ENCODE measurements at places on chromosomes 1 and 21.

DNA sequence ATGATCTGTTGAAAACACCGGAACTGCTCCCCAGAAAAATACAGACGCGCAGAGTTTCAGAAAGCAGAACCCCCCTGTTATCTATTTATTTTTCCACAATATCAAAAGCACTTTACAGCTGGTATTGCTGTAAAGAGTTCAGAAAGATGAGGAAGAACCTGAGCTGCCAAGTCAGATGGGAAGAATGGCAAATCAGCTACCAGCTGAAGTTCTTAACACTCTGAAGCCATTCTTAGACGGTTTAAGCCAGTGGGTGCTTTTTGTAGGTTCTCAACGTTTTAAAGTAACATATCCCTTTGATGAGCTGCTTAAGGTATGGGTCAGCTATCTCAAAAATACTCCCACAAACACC is 714 bp upstream of the AKIRIN1 start:
- DNase-seq: no peak

DNA sequence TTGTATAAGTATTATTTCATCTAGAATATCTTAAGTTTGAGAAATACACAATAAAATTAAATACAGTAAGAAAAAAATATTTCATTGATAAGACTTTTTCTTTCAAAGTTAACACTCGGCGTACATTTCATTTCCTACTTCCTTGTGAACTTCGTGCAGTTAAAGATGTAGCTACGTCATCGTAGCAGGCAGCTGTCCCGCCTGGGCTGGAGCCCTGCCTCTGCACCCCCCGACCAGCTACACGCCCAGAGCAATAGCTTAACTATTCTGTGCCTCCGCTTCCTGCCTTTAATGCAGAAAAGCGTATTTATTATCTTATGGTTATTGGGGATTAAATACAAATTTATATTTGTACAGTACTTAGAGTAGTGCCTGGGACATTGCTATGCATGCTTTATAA is 53.5 kb downstream of the CLSTN1 start:
- DNase-seq: no peak

DNA sequence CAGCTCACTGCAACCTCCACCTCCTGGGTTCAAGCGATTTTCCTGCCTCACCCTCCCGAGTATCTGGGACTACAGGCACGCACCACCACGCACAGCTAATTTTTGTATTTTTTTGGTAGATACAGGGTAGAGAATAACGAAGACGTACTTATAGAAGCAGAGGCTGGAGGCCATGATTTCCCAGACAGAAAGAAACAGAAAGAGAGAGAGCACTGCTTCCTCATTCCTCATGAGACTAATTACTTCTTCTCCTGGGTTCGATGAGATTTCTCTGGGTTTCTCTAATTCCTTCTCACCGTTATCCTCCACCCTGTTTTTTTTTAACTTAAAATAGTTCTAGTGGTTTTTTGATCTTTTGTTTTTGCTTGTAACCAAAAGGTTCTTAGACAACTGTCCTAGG is 23.4 kb upstream of the PTP4A2 start:
- DNase-seq: peak; percentile 53

DNA sequence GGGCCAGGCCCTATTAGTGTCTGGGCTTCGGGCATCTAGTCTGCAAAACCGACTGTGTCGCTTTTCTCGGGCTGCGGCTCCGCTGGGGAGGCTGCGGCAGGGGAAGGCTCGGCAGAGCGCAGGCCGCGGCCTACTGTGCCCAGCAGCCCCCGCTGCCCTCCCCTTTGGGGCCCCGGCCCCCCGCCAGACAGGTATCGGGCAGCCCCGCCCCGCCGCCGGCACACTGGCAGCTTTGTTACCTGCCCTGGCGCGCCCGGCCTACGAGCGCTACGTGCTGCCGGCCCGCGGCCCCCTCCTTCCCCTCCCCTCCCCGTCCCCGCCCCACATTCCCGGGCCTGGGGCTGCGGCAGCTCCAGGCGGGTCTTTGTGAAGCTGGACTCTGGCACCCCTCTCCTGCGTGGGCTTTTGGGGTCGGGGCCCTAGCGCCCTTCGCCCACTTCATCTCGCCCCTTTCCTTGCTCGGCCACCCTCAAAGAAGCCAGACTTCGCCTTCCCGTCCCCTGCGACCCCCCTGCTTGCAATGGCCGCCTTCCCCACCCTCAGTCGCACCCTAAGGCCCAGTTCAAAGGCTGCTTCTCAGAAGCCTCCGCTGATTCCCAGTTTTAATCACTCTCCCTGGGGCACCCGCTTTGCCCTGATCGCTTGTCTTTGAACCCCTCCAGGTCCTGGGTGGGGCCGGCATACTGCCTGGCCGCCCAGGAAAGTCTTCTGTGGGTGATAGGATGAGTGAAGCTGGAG is 48.9 kb upstream of the SLC2A1 start:
- DNase-seq: no peak

- DNase-seq: no peak
Measured at GRCh38 chr1:44030605-44031251, 534 bp downstream of the SLC6A9 start.

DNA sequence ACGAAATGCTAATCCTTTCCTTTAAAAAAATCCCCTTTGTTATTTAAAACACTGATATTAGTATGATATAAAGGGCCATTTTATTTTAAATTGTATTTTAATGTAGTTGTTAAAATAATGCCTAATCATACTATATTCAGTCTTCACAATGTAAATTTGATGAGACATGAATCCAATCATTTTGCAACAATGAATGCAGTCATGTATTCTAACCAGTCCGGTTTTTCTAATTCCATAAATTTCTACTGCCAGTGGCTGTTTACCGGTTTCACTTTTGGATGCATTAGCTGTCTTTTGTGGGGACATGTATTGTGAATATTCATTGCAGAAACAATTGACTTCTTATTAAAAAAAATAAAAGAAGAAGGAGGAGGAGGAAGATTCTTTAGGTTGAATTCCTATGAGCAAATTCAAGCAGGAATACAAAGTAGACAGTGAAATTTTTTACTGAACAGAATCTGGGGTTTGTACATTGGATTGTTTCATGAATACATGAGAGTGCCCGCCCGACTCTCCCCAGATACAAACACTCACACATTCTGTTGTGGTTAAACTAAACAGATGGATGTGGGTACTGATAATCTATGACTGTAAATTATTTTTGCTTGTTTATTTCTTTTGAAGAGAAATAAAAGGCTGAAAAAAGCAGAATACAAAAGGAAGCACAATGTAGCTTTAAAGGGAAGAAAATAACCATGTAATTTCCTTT is 624.8 kb upstream of the PTBP2 start:
- no peak for DNase-seq

GRCh38 chr1:165841582-165842017 is 14.2 kb downstream of the UCK2 start:
- DNase-seq: no peak

GRCh38 chr1:42765269-42765668 is 1.6 kb downstream of the P3H1 start:
- no peak for DNase-seq

GRCh38 chr1:227895828-227896685 is 51.7 kb downstream of the WNT9A start:
- DNase-seq: no peak

GRCh38 chr1:56378341-56379070 is 200.9 kb downstream of the PLPP3 start:
- DNase-seq: no peak

DNA sequence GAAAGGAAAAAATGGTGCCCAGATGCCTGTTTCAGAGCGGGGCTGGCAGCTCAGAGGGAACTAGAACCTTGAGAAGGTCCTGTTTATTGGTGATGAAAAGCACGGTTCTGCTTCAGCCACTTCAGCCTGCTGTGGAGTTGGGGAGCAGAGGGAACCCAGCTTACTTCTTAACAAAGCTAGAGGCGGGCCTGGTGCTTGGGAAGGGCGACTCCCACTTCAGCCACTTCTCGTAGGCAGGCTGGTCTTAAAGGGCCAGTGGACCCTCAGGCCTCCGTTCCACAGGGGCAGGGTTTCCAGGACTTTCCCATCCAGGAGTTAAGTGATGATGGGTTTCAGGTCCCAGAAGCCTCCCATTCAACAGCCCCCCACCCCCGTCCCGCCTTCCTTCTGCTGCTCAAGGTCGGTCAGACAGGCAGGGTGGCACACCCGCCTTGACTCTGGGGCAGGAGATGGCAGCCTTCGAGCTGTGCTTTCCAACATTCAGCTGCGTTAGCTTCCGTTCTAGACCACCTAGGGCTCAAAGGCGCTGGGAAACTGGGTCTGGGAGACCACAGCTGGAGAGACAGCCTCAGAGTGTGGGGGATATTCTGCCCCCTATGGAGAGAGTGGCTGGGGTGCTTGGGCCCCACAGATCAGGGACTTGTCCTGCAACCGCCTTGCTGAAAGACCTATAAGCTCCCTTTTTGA is 3.4 kb downstream of the RUNX3 start:
- peak; percentile 48 for DNase-seq

- DNase-seq: no peak
Measured at GRCh38 chr1:164702216-164702615, 143.2 kb downstream of the PBX1 start.

DNA sequence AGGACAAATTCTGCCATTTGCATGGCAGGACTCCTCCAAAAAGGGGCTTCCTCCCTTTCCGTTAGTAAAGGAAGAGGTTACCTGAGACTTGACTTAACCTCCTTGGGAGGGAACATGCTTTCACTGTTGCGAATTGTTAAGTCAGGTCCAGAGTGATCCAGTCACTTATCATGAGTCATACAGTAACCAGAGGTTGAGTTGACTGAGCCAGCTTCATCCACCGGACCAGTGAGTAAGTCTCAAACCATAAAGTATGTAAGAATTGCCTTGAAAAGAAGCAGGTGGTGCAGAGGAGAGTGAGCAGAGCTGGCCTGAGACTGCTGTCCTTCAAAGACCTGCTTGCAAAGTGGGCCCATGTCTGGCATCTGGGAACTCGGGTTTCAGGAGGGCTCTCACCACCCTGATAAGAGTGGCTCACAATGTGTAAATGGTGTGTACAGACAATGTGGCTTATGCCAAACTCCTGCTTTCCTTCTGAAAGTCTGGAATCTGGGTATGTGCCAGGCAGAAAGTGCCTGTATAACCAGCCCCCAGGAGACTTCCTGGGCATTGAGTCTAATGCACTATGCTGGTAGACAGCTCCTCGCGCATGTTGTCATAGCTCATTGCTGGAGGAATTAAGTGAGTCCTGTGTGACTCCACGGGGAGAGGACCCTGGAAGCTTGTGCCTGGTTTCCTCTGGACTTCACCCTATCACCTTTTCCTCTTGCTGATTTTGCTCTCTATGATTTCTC is 84.3 kb upstream of the KLHDC7A start:
- DNase-seq: no peak

DNA sequence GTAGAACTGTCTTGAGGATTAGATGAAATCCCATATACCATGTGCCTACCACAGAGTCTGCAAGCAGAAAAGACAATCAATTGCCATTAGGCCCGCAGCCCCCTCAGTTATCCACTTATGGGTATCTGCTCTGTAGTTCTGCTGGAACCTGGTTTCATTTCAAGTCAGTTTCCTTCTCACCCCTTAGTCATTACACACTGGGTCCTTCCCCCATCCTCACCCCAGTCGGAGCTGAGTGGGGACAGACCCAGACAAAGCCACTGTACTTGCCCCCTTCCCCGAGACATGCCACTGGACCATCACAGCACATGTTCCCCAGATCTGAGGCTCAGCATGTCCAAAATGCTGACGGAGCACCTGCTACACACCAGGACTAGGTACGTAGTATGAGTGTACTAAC is 21.2 kb downstream of the PGLYRP3 start:
- DNase-seq: no peak

DNA sequence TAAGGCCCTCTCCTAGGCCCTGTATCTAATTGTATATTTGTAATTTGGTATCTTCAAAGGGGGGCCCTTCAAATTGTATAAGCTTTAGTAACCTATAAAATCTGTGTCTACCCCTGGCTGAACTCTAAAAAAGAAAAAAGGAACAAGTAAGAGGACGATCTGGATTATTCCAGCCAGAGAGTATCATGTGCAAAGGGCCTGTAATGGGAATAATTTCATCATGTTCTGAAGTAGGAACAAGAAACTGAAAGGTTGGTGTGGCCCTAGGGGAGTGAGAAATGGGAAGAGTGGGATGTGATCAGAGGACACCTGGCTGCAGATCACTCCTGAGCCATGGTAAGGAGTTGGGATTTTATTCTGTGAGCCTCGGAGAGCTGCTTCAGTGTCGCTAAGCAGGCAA is 14.7 kb downstream of the PTAFR start:
- DNase-seq: no peak

GRCh38 chr21:27152996-27153395 is 186.1 kb upstream of the ADAMTS5 start:
- no peak for DNase-seq

DNA sequence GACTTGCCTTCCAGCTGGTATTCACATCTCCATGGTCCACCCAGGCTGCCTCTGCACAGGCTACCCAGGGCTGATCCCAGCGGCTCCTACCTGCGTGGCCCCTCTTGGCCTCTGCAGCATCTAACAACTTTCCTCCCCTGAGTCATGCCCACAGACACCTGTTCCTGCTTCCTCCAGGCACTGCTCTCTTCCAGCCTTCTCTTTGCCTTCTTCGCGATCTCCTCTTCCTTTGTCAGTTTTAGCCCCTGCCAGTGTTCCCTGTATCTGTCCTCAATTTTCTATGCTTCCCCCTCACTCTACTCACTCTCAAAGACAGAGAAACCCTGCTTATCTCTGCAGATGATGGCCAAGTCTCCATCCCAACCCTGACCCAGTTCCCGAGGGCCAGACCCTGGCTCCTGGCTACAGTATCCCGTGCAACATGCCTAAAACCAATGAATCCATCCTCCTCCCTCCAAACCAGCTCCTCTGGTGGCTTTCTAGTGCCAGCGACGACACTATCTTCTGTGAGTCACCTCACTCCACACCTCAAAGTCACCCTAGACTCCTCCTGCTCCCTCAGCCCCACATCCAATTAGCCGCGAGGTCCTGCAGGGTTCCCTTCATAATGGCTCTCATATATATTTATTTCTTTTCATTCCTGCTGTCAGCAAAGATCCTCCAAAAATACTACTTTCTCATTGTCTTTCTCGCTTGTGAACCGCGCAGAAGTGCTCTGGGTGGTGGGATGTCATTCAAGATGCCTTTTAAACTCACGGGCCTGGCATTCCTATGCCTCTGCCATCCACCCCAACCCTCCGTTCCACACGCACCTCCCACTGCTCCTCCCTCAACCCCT is 259.2 kb downstream of the TOMM20 start:
- no peak for DNase-seq

DNA sequence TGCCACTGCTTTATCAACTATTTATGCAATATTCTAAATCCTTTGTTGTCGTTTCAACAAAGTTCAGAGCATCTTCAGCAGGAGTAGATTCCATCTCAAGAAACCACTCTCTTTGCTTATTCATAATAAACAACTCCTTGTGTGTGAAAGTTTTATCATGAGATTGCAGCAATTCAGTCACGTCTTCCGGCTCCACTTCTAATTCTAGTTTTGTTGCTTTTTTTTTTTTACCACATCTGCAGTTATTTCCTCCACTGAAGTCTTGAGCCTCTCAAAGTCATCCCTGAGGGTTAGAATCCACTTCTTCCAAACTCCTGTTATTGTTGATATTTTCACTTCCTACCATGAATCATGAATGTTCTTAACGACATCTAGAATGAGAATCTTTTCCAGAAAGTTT is 14.8 kb upstream of the ETS2 start:
- DNase-seq: no peak

- DNase-seq: peak; percentile 75
Measured at GRCh38 chr1:167720965-167721616, 691 bp upstream of the MPZL1 start.
